Activated CD8-positive, alpha-beta memory T cell treated with anti-CD3 and anti-CD28 coated beads for 1 hour (primary cell): ENCODE measurements at places on chromosomes 4 and X.

DNA sequence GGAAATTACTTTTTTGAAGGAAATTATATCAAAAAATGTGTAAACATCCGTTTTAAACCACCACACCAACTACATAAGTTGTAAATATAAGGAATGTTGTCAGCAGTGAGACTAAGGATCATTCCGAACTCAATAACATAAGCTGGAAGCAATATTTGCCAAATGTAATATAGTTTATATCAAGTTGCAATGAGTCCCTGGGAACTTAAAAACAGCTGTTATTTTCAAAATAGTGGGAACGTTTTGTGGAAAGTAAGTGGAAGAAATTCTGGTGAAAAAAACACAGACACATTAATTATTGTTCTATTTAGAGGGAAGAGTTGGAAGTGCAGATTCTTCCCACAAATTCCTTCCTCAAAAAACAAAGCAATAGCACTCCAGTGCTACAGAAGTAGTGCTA lies 444.3 kb downstream of the NAP1L3 start:
- DNase-seq, result no peak

GRCh38 chr4:177555007-177555574 lies 112.9 kb upstream of the AGA start:
- no peak for DNase-seq

GRCh38 chr4:121885115-121885514 lies 14.8 kb upstream of the BBS7 start:
- DNase-seq, result no peak

GRCh38 chr4:187188118-187188517 lies 464.5 kb upstream of the FAT1 start:
- no peak for DNase-seq

DNA sequence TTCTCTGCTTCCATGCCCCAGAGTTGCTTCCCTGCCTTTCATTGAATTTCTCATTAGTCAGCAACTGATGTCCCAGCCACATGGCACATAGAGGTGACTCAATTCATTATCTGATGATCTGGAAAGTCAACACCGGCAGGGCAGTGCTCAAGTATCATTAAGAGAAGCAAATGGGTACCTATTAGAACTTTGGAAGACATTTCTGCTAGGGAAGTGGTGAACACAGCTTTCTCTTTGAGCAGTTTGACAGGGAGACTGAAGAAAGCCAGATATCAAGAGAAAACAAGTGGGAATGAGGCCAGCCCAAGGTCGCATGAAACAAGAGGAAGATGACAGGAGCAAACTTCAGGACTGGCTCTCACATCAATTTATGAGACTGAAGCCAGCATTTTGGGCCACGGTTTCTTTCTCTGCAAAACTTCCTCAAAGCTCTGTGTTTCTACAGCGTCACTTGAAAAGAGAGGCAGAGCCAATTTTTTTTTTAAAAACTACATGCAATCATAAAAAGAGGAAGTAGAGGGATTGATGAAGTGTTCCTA lies 108.3 kb upstream of the RPS6KA3 start:
- no peak for DNase-seq

DNA sequence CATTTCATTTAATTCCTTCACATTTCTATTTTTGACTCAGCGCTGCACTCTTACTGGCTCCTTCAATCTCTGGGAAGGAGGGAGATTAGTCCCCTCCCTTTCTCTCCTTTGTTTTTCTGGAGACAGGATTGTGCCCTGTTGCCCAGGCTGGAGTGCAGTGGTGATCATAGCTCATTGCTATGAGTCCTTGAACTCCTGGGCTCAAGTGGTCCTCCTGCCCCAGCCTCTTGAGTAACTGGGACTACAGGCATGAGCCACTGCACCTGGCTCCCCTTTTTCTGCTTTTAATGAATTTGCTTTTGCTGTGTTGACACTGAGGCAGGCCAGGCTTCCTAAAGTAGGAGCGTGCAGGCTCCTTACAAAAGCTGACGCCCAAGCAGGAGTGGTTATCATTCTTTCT lies 10.5 kb downstream of the TBC1D14 start:
- DNase-seq, result no peak

GRCh38 chr4:170940043-170940724 lies 850.4 kb upstream of the AADAT start:
- DNase-seq, result no peak

- no peak for DNase-seq
These were observed 13.6 kb upstream of the TMEM156 start for GRCh38 chr4:39045827-39046221.

- no peak for DNase-seq
These were observed 8.3 kb upstream of the ZXDB start for GRCh38 chrX:57583477-57583876.
